ENCODE measurements at places on chromosomes 11 and 22. TPM values are rescaled to one million over a fixed set of nuclear protein-coding genes. Genes with fewer than 3 reads are reported as not detected.
A peak's percentile ranks its signal among the peaks of the same experiment; 100 is the strongest.

- peak; percentile 72 for DNase-seq
Observed at GRCh38 chr22:28429711-28430110, 249.9 kb downstream of the TTC28 start.

DNA sequence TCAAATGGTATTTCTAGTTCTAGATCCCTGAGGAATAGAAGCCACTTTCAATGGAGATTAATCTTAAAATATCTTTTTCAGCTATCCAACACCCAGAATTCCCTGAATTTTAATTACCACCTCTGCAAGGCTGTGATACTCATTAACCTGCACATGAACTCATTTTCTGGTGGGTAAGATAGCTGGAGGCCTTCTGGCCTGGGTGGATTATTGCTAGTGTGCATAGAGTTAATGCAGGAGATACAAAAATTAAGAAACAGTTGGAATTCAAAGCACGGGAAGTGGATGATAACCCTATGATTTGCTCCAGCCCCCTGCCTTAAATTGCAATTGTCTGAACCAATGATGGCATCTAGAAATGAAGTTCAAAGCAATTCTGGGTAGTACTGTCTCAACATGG, 115.0 kb downstream of the ATG16L2 start:
- DNase-seq, result no peak

DNA sequence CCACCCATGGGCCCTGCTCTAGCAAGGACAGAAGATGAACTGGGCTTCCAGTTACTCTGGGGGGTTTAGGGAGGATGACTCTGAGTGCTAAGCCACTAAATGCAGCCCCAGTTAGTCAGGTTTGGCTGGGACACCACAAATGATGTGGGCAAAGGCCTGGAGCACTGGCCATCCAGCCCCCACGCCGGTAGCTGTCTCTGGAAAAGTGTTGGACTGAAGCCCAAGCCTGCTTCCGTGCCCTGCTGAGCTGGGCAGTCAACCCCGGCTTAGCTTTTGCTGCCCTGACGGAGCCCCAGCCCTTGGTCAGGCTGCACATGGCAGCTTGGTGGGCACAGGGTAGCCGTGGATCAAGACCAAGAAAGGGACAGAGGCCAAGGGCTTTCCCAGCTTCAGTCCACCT, 5.7 kb upstream of the GSTP1 start:
- DNase-seq, result no peak

- no peak for DNase-seq
Observed at GRCh38 chr11:69551963-69552362, 70.5 kb downstream of the LINC01488 start.

DNA sequence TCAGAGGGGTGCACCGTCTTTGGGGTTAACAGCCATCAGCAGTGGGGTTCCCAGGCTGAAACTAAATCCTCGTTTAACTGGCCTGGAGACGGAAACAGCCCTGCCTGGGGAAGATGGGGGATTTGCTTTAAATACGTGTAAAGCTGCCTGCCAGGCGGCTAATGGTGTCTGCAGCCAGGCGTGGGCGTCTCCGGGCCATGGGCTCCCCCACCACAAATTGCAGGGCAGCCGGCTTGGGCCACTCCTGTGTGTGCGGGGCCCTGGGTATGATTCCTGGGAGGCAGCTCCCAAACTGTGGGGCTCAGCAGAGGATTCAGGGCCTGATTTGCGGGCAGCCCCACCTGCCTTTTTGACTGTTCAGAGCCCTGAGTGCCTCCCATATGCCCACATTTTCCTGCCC, 110.5 kb downstream of the KCNQ1 start:
- DNase-seq, result no peak

GRCh38 chr22:48785792-48786678, 1041.6 kb downstream of the BRD1 start:
- no peak for DNase-seq

DNA sequence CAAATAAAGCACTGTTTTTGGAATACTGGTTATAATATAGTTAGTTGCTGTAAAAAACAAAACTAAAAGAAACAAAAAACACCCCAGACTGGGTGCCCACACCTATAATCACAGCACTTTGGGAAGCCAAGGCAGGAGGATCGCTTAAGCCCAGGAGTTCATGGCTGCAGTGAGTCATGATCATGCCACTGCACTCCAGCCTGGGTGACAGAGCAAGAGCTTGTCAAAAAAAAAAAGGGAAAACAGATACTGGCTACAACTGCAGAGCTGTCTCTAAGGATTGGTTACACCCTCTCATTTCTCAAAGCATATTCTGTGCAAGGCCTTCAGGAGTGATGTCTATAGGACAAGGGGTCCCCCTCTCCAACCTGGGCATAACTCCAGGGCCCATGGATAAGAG, 14.6 kb upstream of the STK33 start:
- peak; percentile 41 for DNase-seq

TBX1 gene
- total RNA-seq, result 6.8 TPM

DNA sequence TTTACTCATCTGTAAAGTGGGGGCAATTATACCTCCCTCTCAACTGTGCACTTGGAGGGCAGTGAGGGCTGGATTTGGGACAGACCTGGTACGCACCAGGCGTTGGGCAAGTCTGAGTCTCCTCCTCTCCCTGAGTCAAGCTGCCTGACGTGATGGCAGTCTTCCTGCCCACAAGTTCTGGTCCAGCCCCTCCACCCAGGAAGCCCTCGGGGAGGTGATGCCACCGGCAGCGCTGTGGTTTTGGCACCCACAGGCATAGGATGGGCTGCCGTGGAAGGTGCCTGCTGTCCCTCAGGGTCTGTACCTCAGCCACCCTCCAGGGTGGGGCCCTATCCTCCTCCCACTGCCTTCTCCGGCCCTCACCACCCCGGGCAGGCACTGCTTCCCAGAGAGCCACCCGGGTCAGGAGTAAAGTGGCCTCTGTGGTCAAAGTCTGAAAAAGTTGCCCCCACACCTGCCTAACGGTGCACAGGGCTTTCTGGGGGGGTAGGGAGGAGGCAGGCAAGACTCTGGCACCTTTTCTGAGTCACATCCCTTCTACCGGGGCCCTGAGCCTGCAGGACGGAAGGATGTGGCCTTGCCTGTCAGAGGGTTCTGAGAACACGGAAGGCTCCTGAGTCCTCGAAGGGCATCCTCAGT, 6.5 kb upstream of the APOBEC3H start:
- DNase-seq, result no peak

GRCh38 chr11:65297026-65297672, 17.5 kb upstream of the CDC42EP2 start:
- no peak for DNase-seq
